ENCODE measurements at places on chromosomes 16 and 17.

GRCh38 chr16:69880640-69881133 lies 70.4 kb upstream of the CLEC18A start:
- DNase-seq, result no peak

- peak; percentile 55 for DNase-seq
These were observed 188.2 kb downstream of the FTO start for GRCh38 chr16:53892155-53892554.

DNA sequence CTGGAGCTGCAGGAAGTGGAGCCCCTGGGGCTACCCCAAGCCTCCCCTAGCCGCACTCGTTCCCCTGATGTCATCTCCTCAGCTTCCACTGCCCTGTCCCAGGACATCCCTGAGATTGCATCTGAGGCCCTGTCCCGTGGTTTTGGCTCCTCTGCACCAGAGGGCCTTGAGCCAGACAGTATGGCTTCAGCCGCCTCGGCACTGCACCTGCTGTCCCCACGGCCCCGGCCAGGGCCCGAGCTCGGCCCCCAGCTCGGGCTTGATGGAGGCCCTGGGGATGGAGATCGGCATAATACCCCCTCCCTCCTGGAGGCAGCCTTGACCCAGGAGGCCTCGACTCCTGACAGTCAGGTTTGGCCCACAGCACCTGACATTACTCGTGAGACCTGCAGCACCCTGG lies 4.1 kb upstream of the NRN1L start:
- no peak for DNase-seq

DNA sequence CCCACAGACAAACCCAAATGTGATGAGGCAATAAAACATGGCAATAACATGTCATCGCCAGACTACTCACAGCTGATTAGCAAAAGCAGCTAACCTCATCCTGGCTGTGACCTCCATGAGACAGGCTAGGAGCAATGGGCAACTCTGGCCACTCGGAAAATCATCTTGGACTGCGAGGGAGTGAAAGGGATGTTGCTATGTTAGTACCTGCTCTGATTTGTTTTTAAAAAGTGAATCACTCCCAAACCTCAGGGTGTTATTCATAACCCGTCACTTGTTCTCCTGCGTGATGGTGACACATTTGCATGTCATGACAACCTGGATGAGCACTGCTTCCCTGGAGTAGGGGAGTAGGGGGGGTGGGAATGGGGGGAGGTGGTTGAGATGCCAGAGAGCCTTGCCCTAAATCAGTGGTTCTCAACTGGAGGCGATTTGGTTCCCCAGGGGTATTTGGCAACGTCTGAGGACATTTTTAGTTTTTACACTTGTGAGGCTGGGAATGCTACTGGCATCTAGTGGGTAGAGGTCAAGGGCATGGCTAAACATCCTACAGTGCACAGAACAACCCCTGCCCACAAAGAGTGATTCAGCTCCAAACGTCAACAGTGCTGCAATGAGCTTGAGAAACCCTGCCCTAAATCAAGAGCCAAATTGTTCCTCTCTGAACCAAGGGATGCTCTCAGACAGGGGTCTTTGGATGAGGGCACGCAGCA lies 241.7 kb downstream of the SOX9 start:
- DNase-seq, result no peak

Measured in smooth muscle cell of the brain vasculature (primary cell).